Tibial nerve (tissue), 4 donors: ENCODE measurements at places on chromosomes 5 and 9.

- peak overlapping the region; percentile 99 for H3K27ac ChIP-seq
- peaks cover 17% of the 10 kb centered on the region for H3K4me1 ChIP-seq
- H3K27me3 ChIP-seq, result no peaks in the 10 kb centered on the region
- peak overlapping the region; percentile 77 for H3K4me3 ChIP-seq
Observed at GRCh38 chr9:107285286-107285685, 2.2 kb downstream of the RAD23B start.

DNA sequence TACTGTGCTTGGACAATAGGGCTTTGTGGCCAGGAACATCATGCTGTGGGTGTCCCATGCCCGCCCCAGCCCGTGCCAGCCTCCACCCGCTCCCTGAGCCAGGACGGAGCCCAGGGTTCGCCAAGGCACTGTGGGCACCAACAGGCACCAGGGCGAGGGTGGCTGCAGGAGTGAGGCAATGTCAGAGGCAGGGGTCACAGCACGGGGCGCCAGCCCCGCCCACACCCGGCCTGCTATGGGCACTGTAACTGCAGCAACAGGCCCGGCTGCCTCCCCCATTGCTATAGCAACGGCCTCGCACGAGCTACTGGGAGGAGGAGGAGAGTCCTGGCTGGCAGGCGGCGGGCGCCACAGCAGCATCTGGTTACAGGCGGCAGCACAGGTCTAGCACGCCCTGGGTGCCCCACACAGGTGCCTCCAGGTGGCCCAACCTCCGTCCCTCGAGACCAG lies 2.5 kb downstream of the ABCA2 start:
- H3K4me1 ChIP-seq, result peaks cover 59% of the 10 kb centered on the region
- no peaks in the 10 kb centered on the region for H3K27me3 ChIP-seq
- H3K4me3 ChIP-seq, result peak overlapping the region; percentile 63
- H3K36me3 ChIP-seq, result no peaks in the 10 kb centered on the region
- peak overlapping the region; percentile 97 for H3K27ac ChIP-seq
- DNase-seq, result peak; percentile 69

DNA sequence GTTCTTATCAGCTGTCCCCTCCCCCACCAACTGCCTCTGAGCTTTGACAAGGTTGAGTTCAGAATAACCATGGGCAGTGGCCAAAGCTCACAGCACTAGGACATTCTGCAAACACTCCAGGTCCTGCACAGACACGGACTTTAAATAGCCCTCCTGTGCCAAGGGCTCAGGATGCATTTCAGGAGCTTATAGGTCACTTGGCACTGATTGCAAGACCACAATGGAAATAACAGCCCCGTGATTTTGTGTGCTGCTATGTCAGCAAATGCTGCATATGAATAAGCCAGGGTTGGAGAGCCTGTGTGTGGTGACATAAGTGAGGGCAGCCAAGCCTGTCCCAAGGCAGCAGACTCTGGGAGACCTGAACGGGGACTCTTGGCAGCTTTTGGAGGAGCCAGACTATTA lies 150.7 kb downstream of the DMRT2 start:
- H3K27me3 ChIP-seq, result no peaks in the 10 kb centered on the region
- H3K27ac ChIP-seq, result no peak overlapping the region
- no peaks in the 10 kb centered on the region for H3K4me1 ChIP-seq
- H3K4me3 ChIP-seq, result no peak overlapping the region
- DNase-seq, result no peak

DNA sequence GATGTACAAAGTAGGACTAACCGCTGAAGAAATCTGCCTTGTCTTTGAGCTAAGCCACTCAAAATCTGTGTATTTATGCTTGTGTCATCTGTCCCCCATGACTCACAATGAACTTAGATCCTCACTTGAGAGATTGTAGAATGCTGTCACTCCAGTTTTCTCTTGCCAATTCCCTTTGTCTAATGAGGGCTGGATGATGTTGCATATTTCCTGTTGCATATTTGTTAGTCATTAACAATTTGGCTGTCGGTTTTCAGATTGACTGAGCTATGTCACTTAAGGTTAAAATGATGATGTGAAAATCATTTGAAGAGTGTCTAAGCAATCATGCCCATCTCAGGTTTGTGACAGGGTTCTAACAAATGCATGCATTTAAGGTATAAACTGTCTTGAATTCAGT lies 481.7 kb downstream of the CDH10 start:
- DNase-seq, result no peak
- H3K4me3 ChIP-seq, result no peak overlapping the region
- H3K27me3 ChIP-seq, result no peaks in the 10 kb centered on the region

- no peak for DNase-seq
- H3K4me3 ChIP-seq, result no peak overlapping the region
- H3K27me3 ChIP-seq, result no peaks in the 10 kb centered on the region
- no peaks in the 10 kb centered on the region for H3K4me1 ChIP-seq
Observed at GRCh38 chr5:82561797-82562196, 283.6 kb upstream of the RPS23 start.

DNA sequence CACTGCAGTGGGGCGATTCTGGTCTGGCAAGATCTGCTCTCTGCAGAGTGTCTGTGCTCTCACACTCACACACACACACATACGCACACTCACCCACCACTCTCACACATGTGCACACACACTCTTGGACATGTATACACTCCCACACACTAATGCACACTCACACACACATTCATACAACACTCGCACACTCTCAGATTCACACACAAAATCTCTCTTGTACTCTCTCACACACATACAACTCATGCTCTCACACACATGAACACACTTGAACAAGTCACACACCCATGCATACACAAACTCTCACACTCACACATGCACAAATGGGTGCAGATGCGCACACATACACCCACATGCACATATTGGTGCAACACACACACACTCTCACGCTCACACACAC lies 31.7 kb downstream of the TMEM174 start:
- no peaks in the 10 kb centered on the region for H3K4me1 ChIP-seq
- no peak overlapping the region for H3K4me3 ChIP-seq
- no peaks in the 10 kb centered on the region for H3K27me3 ChIP-seq
- no peak overlapping the region for H3K27ac ChIP-seq
- no peak for DNase-seq

DNA sequence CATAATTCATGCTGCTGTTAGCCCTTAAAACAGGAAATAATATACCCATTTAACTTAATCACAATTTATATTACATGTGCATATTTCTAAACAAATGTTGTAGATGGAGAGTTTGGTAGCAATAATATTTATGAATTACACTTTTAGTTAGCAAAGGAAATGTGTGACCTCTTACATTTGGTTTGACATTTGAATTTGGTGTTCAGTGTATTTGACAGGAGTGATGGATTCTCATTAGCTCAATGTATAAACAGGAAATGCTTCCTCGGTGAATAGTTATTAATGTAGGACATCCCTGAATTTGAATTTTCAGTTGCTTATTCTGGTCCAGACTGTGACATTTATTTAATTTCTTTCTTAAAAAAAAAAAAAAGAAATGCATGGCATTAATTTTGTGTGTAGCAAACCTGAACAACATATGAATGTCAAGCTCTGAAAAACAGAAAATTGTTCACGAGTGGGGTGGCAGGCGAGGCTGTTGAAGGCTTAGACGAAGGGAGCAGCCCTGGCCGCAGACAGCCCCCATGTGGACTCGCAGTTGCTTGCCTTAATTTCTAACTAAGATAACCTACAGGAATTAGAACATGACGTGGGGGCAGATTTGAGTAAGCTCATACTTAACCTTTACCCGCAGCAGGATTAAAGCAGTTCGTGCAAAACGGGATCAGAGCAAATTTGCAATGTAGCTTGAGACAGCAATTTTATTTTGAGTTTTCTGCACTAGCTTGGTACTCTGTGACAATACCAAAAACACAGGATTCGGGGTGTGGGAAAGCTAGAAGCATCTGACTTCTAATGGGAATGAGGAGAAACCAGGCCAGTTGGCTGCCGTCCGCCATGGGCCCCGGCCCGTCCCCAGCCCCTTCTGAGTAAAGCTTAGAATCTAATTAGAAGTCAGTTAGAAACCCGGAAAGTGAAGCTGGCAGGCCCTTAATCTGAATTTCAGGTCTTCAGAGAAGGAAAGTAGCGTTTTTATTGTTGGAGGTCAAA lies 134.3 kb downstream of the MACROH2A1 start:
- no peak overlapping the region for H3K4me3 ChIP-seq
- no peak for DNase-seq
- H3K4me1 ChIP-seq, result no peaks in the 10 kb centered on the region
- no peak overlapping the region for H3K27ac ChIP-seq
- no peaks in the 10 kb centered on the region for H3K36me3 ChIP-seq
